ENCODE measurements at places on chromosomes 16 and 17.

DNA sequence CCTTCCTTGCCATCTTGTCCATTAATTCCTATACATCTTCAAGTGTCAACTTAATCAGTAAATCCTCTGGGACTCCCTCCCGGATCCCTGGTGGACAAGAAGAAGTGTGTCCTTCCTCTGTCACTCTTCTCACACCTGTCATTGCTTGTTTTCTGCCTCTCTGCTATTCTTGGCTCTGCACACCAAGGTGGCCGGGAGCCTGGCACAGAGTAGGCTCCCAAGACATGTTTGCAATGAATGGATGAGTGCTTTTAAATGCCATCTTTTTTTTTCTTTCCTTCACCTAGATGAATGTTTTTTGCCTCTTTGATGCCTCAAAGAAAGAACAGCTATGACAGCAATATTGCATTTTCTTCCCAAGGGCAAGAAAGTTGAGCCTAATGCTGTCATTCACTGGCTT is 58.0 kb upstream of the CLEC18A start:
- H3K36me3 ChIP-seq: peaks cover 10% of the 10 kb centered on the region
- H3K4me3 ChIP-seq: no peak overlapping the region
- no peaks in the 10 kb centered on the region for H3K27me3 ChIP-seq
- H3K27ac ChIP-seq: no peak overlapping the region
- H3K4me1 ChIP-seq: no peaks in the 10 kb centered on the region

GRCh38 chr17:42531455-42532354 is 4.3 kb upstream of the NAGLU start:
- no peaks in the 10 kb centered on the region for H3K27me3 ChIP-seq
- H3K4me3 ChIP-seq: peak overlapping the region; percentile 62
- H3K27ac ChIP-seq: peak overlapping the region; percentile 89

- DNase-seq: peak; percentile 82
- no peaks in the 10 kb centered on the region for H3K27me3 ChIP-seq
- no peak overlapping the region for H3K4me3 ChIP-seq
- peaks cover 41% of the 10 kb centered on the region for H3K36me3 ChIP-seq
Measured at GRCh38 chr17:42101513-42102292, 3.4 kb upstream of the ZNF385C start.

DNA sequence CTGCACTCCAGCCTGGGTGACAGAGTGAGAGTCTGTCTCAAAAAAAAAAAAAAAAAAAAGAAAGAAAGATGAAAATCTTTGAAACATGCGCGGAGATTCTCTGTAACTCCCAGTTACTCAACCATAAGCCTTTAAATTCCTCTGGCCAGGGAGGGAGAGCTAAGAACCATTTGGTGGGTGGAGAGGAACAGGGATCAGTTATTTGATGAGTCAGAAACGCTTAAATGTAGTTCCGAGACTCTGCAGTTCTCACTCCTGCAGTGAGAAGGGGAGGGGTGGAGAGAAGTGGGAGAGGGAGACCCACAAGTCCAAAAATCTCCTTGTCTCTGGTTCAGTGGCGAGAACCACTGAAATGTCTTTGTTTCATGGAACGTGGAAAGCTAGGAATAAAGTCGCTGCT is 266.7 kb downstream of the SOX9 start:
- no peak for DNase-seq
- no peaks in the 10 kb centered on the region for H3K36me3 ChIP-seq
- no peak overlapping the region for H3K27ac ChIP-seq
- peaks cover 5% of the 10 kb centered on the region for H3K27me3 ChIP-seq
- H3K4me1 ChIP-seq: no peaks in the 10 kb centered on the region

DNA sequence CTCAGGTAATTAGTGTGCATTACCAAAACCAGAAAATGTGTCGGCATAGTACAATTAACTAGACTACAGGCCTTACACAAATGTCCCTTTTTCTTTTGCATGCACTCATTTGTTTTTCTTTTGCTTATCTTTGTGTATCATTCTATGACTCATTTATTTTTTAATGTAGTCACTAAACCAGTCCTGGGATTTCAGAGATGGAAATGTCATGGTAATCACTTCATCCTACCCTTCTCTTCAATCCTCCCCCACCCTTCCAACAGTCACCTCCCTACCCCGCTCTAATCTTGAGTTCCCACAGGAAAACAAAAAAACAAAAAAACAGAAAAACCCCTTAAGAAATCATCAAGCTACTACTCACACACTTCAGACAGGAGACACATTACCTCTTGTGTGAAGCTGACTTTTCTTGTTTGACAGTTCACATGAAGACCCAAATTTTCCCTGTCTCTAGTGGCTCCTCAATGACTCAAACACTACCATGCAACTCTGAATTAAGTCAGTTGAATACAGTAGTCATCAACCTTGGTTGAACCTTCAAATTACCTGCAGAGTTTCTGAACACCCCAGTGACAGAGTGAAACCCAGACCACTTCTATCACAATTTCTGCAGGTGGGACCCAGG is 242.4 kb upstream of the SALL1 start:
- H3K27ac ChIP-seq: no peak overlapping the region
- no peaks in the 10 kb centered on the region for H3K4me1 ChIP-seq
- H3K4me3 ChIP-seq: no peak overlapping the region

GRCh38 chr16:89061590-89062380 is 31.9 kb upstream of the ACSF3 start:
- no peak overlapping the region for H3K27ac ChIP-seq
- no peaks in the 10 kb centered on the region for H3K36me3 ChIP-seq
- no peaks in the 10 kb centered on the region for H3K4me1 ChIP-seq
- no peak for DNase-seq
- H3K4me3 ChIP-seq: no peak overlapping the region

GRCh38 chr17:55238931-55239297 is 25.8 kb upstream of the HLF start:
- H3K4me3 ChIP-seq: peak overlapping the region; percentile 65
- no peaks in the 10 kb centered on the region for H3K27me3 ChIP-seq
- H3K27ac ChIP-seq: no peak overlapping the region
- H3K4me1 ChIP-seq: peaks cover 18% of the 10 kb centered on the region

DNA sequence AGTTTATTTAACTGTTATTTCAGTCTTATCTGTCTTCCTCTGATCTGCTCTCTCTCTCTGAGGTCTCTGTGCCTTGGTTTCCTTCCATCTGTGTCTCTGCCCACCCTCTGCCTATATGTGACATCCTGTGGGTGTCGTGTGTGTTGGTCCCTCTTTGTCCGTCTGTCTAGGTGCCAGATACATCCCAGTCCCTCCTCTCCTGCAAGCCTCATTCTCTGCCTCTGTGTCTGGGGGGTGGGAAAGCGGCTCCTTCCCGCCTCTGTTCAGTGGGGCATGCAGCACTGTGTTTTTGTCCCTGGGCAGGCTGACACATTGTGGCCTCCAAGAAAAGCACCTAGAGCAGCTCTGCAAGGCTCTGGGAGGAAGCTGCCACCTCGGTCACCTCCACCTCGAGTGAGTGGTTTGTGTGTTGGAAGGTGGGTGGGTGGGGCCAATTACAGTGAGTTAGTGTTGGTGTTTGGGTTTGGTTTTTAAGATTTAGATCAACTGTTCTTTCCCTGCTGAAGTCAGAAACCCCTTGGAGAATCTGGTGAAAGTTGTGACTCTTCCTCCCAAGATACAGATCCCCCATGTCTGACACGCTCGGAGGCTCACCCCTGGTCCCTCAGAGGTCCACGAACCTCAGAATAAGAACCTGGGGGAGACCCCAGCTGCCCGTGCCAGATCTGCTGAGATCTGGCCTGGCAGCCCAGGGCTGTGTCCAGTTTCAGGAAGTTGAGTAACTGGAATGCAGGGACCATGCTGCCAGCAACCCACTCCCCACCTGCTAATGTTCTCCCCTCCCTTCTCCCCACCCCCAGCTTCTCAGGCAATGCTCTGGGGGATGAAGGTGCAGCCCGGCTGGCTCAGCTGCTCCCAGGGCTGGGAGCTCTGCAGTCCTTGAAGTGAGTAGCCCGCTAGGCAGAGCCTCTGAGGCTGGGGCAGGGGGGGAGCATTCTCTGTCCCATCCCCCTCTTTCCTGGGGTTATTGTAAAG is 50.9 kb upstream of the CPNE2 start:
- H3K4me3 ChIP-seq: no peak overlapping the region
- H3K27me3 ChIP-seq: no peaks in the 10 kb centered on the region
- H3K4me1 ChIP-seq: no peaks in the 10 kb centered on the region
- H3K27ac ChIP-seq: no peak overlapping the region
- peaks cover 54% of the 10 kb centered on the region for H3K36me3 ChIP-seq
- no peak for DNase-seq
